ENCODE measurements at places on chromosomes 6 and 20. TPM values are rescaled to one million over a fixed set of nuclear protein-coding genes. Genes with fewer than 3 reads are reported as not detected.

DNA sequence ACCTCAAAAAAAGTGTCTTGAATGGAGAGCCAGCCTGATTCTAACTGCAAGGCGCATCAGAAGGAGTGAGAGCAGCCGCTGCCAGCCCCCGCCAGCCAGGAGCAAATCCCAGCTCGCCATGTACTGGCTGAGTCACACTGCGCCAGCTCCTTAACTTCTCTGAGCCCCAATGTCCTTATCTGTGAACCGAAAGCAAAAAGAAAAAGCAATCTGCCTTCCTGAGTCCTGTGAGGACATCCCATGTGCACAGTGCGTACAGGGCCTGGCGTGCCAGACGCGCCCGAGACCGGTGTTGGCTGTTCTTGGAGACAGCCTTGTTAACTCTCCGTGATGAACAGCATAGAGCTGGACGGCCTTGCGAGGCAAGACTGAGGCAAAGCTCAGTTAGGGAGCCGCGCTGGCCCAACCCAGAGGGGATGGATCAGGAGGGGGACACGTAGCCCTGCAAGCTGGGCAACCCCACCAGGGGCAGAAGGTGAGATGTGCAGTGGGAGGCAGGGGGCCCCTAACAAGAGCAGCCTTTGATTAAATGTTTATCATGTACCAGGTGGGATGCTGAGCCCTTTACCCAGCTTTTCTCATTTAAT is 122.7 kb downstream of the AGPAT4 start:
- H3K4me3 ChIP-seq, result no peak overlapping the region
- H3K36me3 ChIP-seq, result no peaks in the 10 kb centered on the region
- no peaks in the 10 kb centered on the region for H3K27me3 ChIP-seq
- H3K27ac ChIP-seq, result no peak overlapping the region
- DNase-seq, result no peak

DNA sequence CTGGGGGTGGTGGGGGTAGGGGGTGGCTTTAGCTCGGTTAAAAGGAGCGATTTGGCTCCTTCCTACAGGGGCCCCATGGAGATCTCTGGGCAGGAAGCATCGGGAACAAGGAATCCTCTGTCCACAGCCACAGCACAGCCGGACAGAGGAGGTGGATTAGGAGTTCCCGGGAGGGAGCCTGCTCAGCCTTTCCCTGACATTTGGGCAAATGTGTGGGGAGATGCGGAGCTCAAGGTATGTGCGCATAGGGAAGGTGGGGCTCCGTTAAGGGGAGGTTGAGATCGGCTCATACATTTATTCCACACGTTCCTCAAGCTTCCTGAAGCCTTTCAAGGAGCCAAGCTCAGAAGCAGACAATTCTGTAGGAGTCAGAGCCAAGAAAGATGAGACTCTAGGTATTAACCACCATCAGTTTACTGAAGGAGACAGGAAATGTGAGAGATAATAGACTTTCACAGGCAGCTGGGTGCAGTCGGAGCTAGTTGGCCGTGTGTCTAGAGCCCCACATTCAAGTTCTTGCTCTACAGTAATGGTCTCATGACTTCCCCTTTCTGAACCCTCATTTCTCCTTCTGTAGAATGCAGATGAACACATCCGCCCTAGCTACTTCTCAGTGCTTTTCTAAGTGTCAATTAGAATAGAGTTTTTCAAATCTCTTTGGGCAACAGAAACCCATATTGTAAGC is 40.8 kb upstream of the EPB41L1 start:
- no peaks in the 10 kb centered on the region for H3K36me3 ChIP-seq
- DNase-seq, result no peak
- no peaks in the 10 kb centered on the region for H3K4me1 ChIP-seq
- H3K27me3 ChIP-seq, result peaks cover 20% of the 10 kb centered on the region
- H3K27ac ChIP-seq, result no peak overlapping the region

HCRTR2 gene
- not detected for total RNA-seq

DNA sequence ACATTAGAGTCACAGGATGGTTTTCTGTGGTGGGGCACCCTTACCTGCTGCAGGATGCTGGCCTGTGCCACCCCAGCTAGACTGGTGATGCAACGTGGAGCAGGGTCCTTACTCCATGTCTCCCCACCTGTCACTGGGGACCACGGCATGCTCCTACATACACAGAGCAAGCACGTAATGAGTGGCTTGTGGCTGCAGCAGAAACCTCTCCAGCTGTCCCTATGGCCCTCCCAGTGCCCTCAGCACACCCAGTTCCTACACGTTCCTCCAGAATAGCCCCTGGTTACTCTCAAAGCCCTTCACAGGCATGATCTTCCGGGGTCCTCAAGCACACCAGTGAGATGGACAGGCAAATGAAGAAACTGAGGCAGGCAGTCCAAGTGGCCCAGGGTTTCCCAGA is 3.2 kb upstream of the LSM14B start:
- H3K27me3 ChIP-seq, result no peaks in the 10 kb centered on the region
- DNase-seq, result no peak
- no peak overlapping the region for H3K4me3 ChIP-seq
- H3K4me1 ChIP-seq, result peaks cover 42% of the 10 kb centered on the region

DNA sequence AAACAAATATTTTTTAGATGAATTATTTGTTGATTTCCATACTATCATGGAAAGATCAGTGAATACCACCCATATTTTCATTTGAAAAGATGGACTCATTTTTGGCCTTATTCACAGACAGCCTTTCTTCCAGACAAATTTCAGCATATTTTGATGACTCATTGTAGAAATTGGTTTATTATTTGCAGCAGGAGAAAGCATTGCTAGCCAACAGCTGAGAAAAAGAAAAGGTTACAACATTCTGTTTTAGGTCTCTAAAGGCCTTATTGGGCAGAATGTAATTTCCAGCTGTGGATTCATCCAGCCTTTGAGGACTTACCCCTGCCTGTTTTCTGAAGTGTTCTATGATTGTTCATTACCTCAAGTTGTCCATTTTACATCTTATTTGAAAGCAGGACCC is 201.9 kb downstream of the PLCB4 start:
- DNase-seq, result no peak
- H3K27ac ChIP-seq, result no peak overlapping the region
- H3K4me3 ChIP-seq, result no peak overlapping the region

DNA sequence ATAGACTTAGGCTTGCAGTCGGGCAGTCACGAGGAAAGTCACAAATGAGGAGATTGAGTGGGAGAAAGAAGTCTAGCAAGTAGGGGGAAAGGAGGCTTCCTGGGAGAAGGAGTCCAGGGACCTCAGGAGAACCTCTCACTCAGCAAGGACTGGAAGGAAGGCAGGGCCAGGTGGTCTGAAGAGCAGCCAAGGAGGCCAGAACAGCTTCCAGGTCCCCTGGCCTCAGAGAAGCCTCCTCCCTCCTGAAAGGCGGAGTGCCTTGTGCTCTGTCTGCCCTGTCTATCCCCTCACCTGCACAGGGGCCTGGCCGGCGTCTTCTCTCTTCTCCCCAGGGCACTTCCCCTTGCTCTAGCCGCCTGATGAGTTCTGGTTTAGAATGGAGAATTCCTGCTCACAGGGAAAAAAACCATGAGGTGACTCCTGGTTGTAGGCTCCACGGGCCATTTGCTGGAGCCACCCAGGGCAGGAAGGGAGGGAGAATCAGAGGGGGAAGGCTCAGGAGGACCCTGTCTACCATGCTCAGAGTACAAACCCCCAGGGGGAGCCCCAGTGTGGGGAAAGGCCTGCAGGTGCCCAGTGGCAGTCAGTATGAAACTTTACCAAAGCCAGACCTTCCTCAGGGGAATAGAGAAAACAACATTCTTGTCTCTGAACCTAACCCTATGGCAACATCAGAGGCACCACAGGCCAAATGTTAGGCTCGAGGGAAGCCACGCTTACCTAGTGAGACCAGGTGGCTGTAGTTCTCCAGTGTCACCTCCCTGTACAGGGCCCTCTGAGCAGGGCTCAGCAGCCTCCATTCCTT is 11.2 kb downstream of the ZNF337 start:
- H3K4me3 ChIP-seq, result no peak overlapping the region
- H3K36me3 ChIP-seq, result peaks cover 39% of the 10 kb centered on the region
- no peaks in the 10 kb centered on the region for H3K27me3 ChIP-seq
- DNase-seq, result no peak

DAAM2 gene
- total RNA-seq, result not detected

- H3K36me3 ChIP-seq, result no peaks in the 10 kb centered on the region
- no peaks in the 10 kb centered on the region for H3K4me1 ChIP-seq
- H3K4me3 ChIP-seq, result no peak overlapping the region
These were observed 11.3 kb upstream of the DSN1 start for GRCh38 chr20:36784900-36785299.

DNA sequence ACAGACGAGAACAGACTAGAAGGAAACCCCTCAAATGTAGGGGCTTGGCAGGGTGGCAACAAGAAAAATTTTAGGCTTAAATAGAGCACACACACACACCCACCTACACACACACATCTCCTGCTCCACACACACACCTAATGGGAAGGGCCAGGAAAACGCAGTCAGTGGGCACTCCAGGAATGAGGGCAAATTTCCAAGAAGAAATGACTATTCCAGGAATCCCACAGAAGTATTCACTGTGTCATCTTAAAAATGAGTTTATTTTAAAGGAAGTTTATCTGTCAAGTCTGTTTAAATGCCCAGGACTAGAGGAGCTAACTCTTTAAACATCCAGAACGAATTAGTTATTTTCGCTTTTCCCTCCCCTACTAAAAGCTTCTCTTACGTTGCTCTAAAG is 13.0 kb downstream of the ALDH8A1 start:
- no peak overlapping the region for H3K4me3 ChIP-seq
- no peak for DNase-seq
- H3K4me1 ChIP-seq, result peaks cover 7% of the 10 kb centered on the region
- no peaks in the 10 kb centered on the region for H3K27me3 ChIP-seq
- no peaks in the 10 kb centered on the region for H3K36me3 ChIP-seq

DNA sequence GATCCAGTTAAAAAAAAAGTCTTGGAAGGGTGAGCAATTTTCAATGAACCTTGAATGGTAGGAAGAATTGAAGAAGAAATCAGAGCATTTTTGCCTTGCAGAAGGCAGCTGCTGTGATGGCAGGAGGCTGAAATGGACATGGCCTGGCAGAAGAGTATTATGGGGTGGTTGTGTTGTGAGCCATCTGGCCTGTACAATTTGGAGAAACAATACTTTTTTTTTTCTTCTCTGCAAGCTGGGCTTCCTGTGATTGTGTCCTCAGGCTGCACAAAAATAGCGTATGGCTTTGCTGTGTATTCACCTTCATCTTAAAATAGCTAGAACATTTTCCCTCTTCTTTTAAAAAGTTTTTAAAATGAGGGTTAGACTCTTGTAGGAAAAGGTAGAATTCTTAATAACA is 21.4 kb downstream of the SYCP2L start:
- DNase-seq, result no peak
- peaks cover 6% of the 10 kb centered on the region for H3K27me3 ChIP-seq
- no peaks in the 10 kb centered on the region for H3K4me1 ChIP-seq
- no peaks in the 10 kb centered on the region for H3K36me3 ChIP-seq
- no peak overlapping the region for H3K4me3 ChIP-seq
- H3K27ac ChIP-seq, result no peak overlapping the region

DNA sequence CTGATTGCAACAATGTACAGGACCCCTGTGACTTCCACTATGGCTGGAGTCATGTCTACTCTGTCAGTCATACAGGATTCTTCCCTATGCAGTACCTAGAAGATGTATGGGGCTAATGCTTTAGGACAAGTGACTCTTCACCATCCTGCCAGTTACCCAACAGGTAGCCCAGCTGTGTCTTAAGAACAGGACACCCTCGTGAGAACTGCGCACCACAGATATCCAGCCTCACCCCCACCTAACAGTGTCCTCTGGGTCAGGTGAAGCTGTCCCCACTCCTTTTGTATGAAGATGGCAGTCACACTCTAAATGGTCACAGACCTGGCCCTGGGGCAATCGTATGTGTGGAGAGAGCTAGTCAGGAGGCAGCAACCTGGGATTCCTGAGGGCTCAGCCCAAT is 191.6 kb downstream of the C6orf118 start:
- H3K4me1 ChIP-seq, result no peaks in the 10 kb centered on the region
- H3K27ac ChIP-seq, result no peak overlapping the region
- H3K36me3 ChIP-seq, result no peaks in the 10 kb centered on the region
- no peak for DNase-seq
- H3K27me3 ChIP-seq, result no peaks in the 10 kb centered on the region

SALL4 gene
- total RNA-seq, result not detected

TBX18 gene
- not detected for total RNA-seq

BANF2 gene
- not detected for total RNA-seq

BTN1A1 gene
- not detected for total RNA-seq

DNA sequence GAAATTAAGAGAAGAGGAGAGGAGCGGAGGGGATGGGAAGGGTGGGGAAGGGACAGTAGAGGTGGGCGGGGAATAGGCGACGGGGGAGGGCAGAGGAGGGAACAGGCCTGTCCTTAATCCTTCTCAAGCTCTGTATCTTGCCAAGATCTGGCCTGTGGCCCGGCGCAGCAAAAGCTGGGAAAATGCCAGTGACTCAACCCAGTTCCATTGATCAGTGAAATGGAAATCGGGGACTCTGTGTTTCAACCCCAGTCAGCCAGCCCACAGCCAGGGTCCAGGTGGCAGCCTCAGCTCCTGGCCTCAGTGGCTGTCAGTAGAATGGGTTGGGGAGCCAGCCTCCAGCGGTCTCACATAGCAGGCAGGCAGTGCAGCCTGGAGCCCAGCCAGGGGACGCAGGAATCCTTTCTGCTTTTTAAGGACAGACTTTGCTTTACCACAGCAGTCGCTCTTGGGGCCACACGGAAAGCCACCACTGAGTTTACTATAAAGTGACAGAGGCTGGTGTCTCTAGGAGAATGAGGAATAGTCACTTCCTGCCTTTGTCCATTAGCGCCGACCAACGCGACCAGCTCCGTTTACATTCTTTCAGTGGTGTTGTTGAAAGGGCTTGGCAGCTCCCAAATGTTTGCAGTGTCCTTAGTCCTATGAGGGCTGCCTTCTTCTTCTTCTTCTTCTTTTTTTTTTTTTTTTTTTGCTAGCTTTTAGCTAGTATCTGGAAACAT is 128.0 kb downstream of the RIN2 start:
- H3K27me3 ChIP-seq, result peaks cover 3% of the 10 kb centered on the region
- no peak for DNase-seq
- H3K4me1 ChIP-seq, result no peaks in the 10 kb centered on the region
- no peak overlapping the region for H3K4me3 ChIP-seq
- no peaks in the 10 kb centered on the region for H3K36me3 ChIP-seq
- no peak overlapping the region for H3K27ac ChIP-seq

DNA sequence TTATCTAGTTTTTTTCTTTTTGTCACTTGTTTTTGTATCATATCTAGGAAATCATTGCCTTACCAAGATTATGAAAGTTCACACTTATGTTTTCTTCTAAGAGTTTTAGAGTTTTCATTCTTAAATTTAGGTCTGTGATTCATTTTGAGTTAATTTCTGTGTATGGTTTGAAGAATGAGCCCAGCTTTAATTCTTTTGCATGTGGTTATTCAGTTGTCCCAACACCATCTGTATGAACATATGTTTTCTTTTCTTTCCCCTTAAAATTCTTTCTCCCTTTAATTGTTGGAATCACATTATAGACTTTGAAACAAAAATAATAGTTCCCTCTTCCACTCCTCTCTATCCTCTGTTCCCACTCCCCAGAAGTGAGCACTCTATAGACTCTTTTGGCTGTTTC is 85.4 kb downstream of the SLX4IP start:
- peaks cover 6% of the 10 kb centered on the region for H3K36me3 ChIP-seq
- DNase-seq, result no peak
- H3K4me3 ChIP-seq, result no peak overlapping the region
- H3K4me1 ChIP-seq, result peaks cover 41% of the 10 kb centered on the region
- H3K27me3 ChIP-seq, result no peaks in the 10 kb centered on the region

Measured in activated CD8-positive, alpha-beta T cell treated with anti-CD3 and anti-CD28 coated beads, Interleukin-2, amount 10 ng/mL, durations not matched to agents 7 days and 5 days (primary cell).